ENCODE measurements at places on chromosomes 3 and 15. TPM values are rescaled to one million over a fixed set of nuclear protein-coding genes. Genes with fewer than 3 reads are reported as not detected.

- no peak for DNase-seq
Measured at GRCh38 chr3:47265725-47266428, 16.7 kb downstream of the KIF9 start.

GRCh38 chr3:188133646-188134045 is 20.3 kb upstream of the LPP start:
- DNase-seq: no peak

DNA sequence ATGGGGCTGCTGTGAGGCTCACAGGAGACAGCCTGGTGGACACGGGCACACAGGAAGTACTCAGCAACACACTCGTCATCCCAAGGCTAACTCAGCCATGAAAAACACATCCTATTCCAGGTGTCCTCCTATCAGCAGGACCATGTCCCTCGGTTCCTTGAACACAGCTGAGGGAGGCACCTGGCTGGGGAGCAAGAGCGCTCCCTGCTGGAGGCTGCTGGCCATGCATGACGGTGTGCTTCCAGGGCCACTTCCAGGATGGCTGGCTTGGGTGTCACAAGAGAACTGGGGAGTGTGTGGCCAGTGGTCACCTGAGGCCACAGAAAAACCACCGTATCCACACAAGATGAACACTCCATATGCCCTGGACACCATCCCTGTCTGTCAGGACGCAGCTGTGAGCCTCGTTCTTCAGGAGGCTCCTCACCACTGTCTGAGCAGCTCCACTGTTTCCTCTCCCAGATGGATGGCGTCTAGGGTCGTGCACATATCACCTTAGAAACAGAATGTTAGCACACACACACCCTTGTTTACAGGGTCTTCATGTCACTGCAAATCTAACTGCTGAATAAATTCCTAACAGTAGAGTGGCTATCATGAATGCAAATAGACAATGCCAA is 31.0 kb downstream of the POC1A start:
- DNase-seq: peak; percentile 91

- no peak for DNase-seq
Measured at GRCh38 chr15:72313881-72314280, 6.1 kb downstream of the CELF6 start.

DNA sequence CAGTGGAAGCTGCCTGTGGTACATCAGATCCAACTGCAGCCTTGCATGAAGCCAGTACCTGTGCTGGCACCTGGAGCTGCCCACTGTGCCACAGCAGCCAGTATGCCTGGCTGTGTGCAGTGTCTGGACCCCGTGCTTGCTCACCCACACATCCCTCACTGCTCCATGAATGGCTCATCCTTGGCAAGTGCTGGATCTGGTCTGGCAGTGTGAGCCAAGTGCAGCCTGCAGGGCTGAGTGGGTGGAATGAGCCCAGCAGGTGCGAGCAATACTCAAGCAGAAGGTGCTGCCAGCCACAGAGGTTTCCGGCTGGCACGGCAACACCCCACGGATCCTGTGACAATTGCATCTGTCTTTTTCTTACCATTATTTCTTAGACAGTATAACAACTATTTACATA is 488.2 kb upstream of the ROBO2 start:
- DNase-seq: peak; percentile 35

DNA sequence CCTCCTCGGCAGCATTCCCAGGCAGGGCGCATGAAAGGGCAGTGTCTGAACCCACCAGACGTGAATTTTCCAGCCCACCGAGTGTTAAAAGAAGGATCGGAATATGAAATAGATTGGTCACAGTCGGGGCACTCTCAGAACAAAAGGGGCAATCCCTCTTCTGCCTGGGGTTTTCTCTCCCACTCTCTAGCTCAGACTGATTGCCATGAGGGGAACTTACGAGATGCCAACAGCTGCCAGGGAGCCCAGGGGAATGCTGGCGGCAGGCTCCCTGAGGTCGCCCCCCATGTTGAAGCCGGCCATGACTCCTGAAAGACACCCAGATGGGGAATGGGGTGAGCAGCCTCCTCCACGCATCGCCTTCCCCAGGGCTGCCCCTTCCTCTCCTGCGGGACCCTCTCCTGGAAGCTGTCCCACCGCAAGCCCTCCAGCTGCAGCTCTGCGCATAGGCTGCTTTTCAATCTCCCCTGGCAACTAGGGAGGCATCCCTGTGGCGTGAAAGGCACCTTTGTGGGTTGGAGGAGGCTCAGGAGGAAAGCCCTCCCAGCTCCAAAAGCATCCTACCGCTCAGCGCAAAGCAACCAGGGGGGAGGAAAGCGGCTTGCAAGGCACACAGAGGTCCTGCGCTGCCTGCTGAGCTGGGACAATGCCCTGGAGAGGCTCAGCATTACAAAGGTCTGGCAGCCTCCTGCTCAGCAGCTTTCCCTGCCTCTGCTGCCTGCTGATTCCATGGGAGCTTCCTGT is 64.8 kb upstream of the HEG1 start:
- DNase-seq: no peak

- no peak for DNase-seq
Measured at GRCh38 chr3:100880072-100880471, 113.1 kb downstream of the ABI3BP start.

GRCh38 chr3:157059661-157060060 is 100.3 kb downstream of the CCNL1 start:
- DNase-seq: no peak

DNA sequence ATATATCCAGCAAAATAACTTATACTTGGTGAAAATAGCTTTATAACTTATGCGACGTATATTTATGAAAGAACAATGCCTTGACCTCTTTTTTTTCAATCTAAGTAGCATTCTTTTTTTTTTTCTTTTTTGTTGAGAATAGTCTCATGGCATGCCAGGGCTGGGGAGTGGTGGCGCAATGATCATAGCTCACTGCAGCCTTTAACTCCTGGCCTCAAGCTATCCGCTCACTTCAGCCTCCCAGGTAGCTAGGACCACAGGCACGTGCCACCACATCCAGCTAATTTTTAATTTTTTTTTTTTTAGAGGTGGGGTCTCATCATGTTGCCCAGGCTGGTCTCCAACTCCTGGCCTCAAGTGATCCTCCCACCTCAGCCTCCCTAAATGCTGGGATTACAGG is 43.5 kb downstream of the RAB8B start:
- no peak for DNase-seq

GRCh38 chr15:100109486-100110035 is 232.2 kb downstream of the ADAMTS17 start:
- peak; percentile 32 for DNase-seq

GRCh38 chr3:104846270-104846669 is 520.4 kb upstream of the ALCAM start:
- no peak for DNase-seq

- DNase-seq: no peak
Measured at GRCh38 chr3:137046747-137047146, 89.0 kb downstream of the IL20RB start.

DNA sequence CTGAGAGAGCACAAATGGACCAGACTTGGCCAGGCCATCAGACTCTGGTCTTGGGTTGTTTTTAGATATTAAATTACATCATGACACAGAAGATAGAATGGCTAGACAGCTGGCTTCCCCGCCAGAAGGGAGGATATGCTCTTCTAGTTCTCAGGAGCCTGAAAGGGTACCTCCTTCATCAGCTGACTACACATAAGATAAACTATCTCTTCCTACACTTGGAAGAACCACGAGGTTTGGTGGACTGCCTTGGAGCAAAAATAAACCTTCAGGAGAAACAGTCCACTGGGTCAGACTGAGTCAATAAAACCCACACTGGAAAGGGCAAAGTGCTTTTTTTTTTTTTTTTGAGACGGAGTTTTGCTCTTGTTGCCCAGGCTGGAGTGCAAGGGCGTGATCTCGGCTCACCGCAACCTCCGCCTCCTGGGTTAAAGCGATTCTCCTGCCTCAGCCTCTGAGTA is 26.3 kb upstream of the DYNC1LI1 start:
- no peak for DNase-seq

- DNase-seq: no peak
Measured at GRCh38 chr3:152243721-152244516, 24.8 kb upstream of the MBNL1 start.

DNA sequence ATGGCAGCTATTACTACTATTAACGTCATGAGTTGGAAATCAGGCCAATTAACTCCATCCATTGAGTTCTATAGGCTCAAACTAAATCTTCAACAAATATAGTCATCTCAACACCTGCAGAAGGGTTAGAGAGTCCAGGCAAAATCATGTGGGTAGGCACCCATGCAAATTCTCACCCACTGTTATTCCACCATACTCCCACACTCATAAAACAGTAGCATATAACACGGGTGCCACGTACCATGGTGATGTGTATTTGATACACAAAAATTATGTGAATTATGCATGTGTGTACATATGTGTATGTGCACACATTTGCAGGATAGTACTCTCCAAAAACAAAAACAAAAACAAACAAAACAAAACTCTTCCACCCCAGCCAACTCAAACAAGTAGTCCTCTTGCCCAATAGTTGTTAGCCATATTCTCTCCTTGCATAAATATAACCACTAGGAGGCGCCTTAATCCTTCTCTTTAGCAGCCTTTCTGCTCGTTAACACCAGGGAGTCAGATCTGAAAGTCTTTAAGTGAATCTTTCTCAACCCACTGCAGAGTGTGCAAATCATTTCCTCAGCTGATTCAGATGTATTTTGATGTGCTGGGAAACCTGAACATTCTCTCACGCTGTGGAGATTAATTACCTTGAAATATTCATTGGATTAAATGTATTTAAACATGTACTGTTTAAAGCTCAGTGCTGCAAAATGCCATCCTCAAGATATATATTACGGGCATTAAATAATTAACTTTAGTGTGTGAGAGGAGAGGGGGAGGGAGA is 38.0 kb upstream of the COPB2 start:
- DNase-seq: no peak

GRCh38 chr3:12574661-12575060 is 17.8 kb downstream of the MKRN2 start:
- DNase-seq: no peak

- no peak for DNase-seq
Measured at GRCh38 chr3:54144284-54144683, 21.9 kb downstream of the CACNA2D3 start.

DNA sequence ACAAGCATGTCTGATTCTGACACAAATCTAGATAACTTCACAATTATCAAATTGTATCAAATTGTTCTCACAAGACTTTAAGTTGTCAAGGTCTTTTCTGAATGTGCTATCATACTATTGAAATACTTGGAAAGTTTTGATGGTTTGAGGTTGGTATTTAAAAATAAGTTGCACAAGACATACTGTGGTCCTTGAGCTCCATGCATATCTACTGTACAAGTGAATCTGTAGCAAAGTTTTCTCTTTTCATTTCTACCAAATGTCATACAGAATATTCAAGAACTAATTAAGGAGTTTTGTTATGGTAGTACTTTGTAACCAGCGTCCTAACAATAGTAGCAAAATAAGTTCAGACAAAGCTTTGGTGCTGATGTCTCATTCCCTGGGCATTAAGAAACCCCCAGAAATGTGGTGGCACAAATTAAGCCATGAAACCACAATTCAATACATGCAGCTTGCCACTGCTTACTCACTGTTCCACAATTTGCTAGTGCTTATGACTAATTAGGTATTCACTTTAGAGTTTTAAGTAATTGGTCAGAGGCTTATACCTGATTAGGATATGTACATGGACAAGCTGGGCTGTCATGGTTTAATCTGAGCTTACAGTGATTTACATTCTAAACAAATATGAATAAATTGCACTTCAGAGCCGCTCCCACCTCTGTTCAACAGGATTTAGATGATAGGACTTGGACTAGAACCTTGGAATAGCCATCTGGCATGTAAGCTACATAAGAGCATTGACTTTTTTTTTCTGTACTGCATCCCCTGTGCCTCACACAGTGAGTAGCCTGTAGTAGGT is 8.8 kb downstream of the TBC1D23 start:
- DNase-seq: no peak

- peak; percentile 77 for DNase-seq
Measured at GRCh38 chr15:20358066-20358778, 183.4 kb downstream of the GOLGA6L6 start.

GRCh38 chr3:37700466-37701248 is 161.0 kb upstream of the CTDSPL start:
- DNase-seq: no peak

- DNase-seq: no peak
Measured at GRCh38 chr15:35616498-35617271, 70.7 kb upstream of the DPH6 start.

- DNase-seq: no peak
Measured at GRCh38 chr15:89385596-89386331, 51.1 kb upstream of the POLG start.

DNA sequence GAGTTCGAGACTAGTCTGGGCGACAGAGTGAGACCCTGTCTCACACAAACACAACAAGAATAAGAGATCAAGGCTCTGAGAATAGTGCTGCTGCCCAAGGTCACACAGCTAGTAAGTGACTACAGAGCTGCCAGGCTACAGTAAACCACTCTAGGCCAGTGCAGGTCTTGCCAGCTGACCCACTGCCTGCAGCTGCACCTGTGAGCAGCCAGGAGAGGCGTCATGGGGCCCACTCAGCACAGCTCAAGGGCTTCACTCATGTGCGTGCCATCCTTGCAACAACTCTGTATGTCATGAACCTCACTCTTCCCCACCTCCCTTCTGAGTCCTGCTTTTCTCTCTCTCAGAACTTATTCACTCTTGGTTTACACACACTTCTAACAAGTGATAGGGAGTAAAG is 176.7 kb downstream of the SMAD6 start:
- no peak for DNase-seq

DNA sequence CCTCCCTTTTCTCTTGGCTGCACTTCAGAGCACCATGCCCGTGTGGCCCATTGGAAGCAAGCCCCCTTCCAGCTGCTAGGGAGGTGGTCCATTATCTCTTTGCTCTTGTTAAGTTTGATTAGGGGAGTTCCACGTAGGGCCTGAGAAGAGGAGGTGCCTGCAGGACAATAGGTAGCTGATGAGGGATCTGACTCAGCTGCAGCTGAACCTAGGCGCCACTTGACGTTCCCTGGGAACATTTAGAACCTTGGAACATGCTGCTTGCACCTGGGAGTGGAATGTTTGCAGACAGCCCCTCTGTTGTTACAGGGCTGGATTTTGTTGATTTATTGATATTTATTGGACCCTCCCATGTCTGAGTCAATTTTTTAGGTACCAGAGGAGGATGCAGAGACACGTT is 4.7 kb downstream of the SMAD3 start:
- no peak for DNase-seq

MED12L gene
- total RNA-seq: 0.69 TPM

KLF13 gene
- total RNA-seq: 176 TPM

DLEC1 gene
- 2.7 TPM for total RNA-seq

SNX4 gene
- total RNA-seq: 41.4 TPM

IL12A gene
- 0.96 TPM for total RNA-seq

TERC gene
- 5.4 TPM for total RNA-seq

ABHD17C gene
- total RNA-seq: 41.4 TPM

ALDH1L1 gene
- 3.3 TPM for total RNA-seq

NDUFAF3 gene
- 77.6 TPM for total RNA-seq

LINS1 gene
- total RNA-seq: 18.6 TPM

CLPX gene
- 38.2 TPM for total RNA-seq

Measured in upper lobe of right lung (tissue), 1 donor.